ENCODE measurements at places on chromosomes 2 and 18.

DNA sequence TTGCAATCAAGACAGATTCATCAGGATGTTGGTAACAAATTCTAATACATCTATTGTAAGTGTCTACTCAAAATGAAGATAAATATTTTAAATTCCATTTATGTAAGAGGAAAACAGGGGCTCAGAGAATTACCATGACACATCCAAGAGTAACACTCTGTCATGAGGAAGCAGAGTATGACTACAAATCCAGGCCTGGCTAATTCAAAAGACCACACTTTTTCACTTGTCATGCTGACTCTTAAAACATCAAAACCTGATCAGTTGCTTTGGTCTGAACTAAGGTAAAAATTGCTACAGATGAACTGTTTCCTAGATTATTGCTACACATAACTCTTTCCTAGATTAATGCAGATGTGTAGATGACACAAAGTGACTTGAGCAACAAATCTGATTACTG, 880.6 kb downstream of the TSN start:
- DNase-seq, result no peak

- no peak for DNase-seq
Observed at GRCh38 chr2:124339709-124340108, 314.6 kb downstream of the CNTNAP5 start.

DNA sequence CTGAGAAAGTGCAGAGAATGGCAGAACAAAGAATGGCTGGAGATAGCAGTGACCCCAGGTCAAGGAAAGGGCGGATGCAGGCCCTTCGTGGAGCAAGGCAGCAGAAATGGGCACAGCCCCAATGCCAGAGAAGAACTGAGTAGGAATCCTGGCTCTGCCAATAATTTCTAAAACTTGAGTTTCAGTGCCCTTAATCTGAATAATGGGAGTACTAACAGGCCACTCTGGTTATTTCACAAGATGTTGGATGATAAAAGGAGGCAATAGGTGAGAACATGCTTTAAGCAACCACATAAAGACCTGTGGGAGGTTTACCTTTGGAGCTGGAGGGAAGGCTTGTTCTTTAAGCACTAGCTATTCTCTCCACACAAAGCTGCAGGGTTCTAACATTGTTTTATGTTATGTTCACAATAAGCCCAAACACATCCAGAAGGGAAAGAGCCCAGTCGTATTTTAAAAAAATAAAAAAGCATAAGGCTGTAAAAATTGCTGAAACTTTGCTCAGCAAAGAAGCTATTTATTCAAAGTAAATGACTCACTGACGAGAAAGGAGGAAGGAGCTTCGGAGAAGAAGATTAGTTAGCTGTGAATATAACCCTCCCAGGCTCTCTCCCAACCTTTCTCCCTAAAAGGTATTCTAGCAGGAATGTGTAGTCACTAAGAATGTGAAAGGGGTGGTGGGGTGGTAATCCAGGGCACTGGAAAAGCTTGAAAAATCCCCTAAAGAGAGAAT, 470.2 kb downstream of the TXNL1 start:
- DNase-seq, result no peak

DNA sequence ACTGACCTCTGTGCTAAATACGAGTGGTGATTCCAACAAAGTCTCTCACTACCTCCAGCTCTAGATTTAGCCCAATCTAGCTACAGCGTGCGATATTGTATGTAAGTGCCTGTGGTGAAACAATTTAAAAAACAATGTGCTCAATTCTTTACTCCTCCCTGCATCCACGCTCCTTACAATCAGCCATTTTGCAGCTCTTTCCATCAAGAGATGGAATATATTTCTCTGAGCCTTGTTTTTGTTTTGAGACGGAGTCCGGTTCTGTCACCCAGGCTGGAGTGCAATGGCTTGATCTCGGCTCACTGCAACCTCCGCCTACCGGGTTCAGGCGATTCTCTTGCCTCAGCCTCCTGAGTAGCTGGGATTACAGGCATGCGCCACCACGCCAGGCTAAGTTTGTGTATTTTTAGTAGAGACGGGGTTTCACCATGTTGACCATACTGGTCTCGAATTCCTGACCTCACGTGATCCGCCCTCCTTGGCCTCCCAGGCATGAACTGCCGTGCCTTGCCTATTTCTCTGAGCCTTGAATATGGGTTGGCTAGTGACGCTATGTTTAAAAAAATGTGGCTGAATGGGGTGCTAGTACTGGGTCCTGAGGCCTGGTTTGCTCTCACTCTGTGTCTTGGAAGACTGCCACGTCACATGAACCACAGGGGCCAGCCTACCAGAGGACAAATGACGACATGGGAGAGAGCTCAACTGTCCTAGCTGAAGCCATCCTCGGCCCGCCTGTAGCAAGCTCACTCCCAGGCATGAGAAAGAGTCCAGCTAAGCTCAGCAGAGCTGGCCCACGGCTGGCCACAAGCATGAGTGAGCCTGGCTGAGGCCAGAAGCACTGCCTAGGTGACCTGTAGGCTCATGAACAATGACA, 14.8 kb downstream of the WDFY1 start:
- DNase-seq, result no peak

DNA sequence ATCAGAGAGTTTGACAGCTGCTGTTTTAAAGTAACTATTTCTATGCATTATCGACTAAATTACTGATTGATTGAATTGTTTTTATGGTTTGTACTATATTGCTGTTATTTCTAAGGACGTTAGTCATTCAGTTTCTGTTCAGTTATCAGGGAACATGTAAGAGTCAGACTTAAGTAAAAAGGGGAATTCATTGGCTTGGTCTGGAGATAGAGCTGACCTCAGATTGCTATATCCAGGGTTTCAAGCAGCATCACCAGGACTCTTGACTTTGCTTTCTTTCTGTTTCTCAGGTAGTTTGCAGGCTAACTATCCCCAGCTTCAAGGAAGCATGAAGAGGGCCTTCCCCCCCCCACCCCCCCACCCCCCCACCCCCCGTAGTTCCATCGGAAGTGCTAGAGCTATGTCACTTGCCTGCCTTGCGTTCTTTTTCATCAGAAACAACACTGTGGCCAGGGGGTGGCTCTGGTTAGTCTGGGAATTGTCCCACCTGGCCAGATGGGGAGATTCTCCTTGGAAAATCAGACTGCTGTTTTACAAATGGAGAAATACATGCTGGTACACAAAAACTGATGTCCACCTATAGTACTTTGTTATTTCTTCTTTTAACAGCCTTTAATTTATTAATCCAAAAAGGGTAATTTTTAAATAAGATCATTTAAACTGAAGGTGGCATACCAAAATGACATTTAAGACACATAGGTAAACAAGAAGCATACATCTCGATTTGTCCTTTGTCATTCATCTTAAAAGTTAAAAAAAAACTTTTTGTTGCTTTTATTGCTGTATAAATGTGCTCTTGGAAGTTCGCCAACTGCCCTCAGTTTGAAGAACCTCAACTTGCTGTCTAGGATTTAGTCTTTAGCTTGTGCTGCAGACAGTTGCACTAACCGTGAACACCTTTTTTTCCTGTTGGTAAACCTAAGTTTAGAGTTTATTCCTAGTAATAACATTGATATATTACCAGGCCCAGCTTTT, 9.4 kb downstream of the SMAD4 start:
- DNase-seq, result no peak

Measured in activated T-helper 1 cell treated with anti-CD3 and anti-CD28 coated beads, Interleukin-2, amount 50 U/mL, for 16 hours (primary cell).